SHP77 treated with DMSO at 0.1 percent for 48 hours (cell line): ENCODE measurements at places on chromosomes 3 and 15.

GRCh38 chr3:183754052-183754451 is 56.5 kb downstream of the YEATS2 start:
- DNase-seq, result no peak

- no peak for DNase-seq
Observed at GRCh38 chr15:51561271-51561670, 61.3 kb downstream of the DMXL2 start.

- no peak for DNase-seq
Observed at GRCh38 chr3:14433106-14433505, 30.7 kb downstream of the SLC6A6 start.

DNA sequence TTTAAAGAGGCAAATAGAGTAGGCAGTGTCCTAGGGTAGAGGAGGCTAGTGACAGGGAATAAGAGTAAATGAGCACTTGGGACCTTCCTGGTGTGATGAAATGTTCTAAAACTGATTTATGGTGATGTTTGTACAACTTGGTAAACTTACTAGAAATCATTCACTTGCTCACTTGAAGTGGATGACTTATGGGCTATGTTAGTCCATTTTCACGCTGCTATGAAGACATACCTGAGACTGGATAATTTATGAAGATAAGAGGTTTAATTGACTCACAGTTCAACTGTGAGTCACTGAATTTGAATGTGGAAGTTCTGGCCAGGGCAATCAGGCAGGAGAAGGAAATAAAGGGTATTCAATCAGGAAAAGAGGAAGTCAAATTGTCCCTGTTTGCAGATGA is 31.7 kb upstream of the DHX36 start:
- DNase-seq, result no peak

DNA sequence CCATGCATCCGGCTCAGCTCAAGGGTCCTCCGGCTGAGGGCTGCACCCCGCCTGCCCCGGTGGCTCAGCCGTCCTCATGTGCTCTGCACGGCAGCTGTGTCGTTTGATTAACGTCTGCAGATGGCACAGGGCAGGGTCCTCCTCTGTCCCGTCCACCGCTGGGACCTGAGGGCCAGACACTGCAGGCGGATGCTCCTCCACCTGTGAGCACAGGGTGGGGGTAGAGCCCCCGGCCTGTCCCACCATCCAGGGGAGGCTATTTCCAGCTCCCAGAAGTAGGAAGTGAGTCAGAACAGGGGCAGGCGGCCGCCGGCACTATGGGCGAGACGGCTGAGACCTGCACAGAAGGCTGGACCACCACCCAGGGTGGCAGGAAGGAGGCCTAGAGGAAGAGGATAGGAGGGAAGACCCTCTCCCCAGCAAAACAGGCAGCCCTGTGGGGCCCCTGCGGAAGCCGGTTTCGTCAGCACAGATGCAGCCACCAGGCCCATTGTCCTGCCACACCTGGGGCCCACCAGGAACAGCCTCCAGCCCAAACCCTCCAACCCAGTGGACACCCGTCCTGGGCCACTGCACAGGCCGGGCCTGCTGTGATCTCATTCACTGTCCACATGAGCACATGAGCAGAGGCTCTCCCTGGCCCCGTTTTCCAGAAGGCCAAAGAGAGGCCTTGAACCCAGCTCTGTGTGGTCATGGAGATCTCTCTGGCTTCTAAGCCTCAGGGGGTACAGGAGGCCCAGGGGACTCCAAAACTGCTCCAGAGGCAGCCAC is 12.6 kb upstream of the PLXND1 start:
- no peak for DNase-seq

- DNase-seq, result peak; percentile 45
Observed at GRCh38 chr3:112676659-112677234, 35.8 kb upstream of the CCDC80 start.

DNA sequence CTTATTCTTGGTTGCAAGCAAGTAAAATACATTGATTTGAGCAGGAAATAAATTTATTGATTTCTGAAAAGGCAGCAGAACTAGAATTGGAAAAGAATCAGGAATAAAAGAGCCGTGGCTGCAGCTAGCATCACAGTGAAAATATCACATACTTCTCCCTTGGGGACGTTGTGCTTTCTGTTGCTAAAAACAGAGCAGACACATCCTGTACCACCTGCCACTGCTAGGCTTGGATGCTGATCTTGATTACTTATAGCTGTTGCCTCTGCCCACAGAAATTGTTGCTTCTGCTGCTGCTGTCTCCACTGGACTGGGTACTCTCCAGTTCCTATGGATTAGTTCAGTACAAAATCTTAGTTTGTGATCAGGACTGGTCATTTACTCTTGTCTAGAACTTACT is 283.8 kb downstream of the C3orf38 start:
- DNase-seq, result peak; percentile 40

DNA sequence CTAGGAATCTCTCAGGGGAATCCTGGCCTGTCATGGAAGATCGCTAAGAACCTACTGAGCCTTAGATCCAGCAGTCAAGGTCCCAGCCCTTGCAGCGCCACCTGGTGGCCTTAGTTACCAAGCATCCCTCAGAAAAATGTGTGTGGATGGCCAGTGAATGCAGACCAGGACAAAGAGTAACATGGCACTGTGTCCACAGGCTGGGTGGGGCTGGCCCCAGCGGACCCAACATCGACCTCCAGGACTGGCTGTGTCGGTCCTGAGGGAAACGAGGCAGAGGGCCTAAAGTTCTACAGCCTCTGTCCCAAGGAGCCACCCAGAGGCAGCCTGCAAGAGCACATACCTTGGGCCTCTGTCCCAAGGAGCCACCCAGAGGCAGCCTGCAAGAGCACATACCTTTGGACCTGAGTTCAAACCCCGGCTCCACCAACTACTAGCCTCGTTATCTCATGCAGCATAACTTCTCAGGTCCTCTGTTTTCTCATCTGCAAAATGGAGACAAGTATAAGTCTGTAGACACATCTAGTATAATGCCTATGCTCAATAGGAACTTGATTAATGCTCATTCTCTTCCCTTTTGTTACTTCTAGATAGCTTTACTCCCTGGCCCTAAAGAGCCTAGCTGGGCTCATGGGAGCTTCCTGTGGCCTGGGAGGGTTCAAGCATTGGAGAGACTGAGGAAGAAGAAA is 57.5 kb upstream of the HERC1 start:
- peak; percentile 39 for DNase-seq

DNA sequence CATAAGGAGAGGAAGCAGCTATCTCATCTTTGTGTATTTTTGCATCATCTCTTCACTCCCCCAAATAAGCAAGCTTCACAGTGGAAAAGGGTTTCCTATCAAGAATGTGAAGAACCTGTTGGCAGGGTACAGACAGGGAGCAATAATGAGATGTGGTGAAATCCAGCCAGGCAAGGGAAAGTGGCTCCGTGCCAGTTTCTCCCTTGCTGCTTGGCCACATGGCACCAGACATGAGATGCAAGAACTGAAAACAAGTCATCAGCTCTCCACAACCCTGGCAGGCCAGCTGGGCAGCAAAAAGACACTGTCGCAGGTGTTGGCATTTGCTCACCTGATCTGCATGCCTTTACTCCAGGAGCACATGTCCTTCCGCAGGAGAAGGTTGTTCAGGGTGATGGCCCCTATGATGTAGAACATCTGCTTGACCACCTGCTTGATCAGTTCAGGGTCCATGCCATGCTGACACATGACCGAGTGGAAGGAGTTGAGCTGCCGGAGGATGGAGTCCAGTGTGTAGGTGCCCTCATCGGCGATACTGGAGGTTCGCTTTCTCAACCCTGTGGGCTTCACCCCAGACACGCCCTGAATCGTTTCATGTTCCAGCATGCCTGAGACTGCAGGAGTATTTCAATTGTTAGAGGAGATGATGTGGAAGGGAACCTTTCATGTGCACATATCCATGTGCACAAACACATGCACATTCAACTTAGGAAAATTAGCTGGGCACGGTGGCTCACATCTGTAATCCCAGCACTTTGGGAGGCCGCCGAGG is 23.3 kb upstream of the MYO5C start:
- no peak for DNase-seq

DNA sequence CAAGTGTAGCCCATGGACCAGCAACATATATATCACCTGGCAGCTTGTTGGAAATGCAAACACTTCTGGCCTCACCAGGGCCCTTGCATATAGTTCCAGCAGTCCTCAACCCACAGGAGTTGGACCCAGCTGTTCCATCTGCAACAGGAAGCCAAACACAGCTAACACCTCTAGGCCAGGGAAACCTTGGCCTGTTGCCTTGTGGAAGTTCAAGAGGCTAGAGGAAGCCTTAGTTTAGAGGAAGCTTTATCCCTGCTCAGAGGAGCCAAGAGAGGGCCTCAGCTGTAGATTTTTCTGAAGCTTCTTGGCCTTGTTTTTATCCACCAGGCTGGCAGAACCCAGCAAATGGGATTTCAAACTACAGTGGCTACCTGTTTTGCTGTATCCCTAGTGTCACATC is 11.4 kb downstream of the FHIT start:
- peak; percentile 58 for DNase-seq

GRCh38 chr3:180352261-180352660 is 249.7 kb upstream of the TTC14 start:
- DNase-seq, result no peak

GRCh38 chr3:120355486-120355885 is 6.3 kb upstream of the LRRC58 start:
- no peak for DNase-seq

DNA sequence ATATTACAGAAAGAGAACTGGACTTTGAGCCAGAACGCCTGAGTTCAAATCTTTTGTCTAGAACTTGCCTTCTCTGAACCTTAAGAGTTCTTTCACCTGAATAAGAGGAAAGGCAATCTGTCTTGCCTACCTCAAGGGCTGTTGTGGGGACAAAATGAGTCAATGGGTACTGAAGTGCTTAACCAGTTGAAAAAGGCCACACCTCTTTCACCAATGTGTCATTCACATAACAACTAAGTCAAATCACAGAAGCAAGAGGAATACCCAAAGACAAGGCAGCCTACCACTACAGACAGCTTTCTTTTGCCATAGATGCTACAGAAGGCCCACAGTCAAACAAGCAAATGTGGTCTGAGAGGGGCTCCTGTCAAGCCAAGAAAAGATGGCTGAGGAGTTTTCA is 39.7 kb downstream of the NBEAL2 start:
- no peak for DNase-seq

DNA sequence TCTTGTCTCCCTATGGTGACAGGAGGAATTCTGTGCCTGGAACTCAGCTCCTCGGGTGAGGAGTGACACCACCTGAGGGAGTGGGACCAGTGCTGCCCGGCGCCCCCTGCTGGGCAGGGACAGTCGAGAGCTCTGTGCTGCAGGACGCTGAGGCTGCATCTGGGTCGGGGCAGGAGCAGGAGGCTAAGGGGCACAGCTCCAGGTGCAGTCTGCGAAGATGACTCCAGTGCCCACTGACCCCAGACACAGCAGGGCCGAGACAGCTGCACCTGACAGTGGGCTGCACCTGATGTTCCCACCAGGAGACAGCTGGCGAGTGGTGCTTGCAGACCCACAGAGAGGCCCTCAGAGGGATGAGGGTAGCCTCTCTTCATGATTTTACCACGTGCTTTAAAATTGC is 152.9 kb downstream of the ATP10A start:
- DNase-seq, result no peak

DNA sequence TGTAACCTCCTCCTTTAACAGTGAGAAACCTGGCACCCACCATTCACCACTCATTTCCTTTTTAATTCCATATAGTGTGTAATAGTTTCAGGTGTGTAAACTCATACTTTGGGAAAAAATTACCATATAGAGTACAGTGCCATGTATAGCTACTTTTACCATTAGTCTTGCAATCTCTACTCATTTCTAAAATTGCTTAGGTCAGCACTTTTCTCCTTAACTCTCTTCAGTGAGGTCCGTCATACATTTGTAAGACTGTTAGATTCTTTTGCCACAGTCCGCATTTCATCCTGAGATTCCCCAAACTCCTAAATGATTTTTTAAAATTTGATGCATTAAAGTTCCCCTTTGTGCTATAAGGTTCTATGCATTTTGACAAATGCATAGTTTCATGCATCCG is 238.3 kb upstream of the ATP10A start:
- no peak for DNase-seq

DNA sequence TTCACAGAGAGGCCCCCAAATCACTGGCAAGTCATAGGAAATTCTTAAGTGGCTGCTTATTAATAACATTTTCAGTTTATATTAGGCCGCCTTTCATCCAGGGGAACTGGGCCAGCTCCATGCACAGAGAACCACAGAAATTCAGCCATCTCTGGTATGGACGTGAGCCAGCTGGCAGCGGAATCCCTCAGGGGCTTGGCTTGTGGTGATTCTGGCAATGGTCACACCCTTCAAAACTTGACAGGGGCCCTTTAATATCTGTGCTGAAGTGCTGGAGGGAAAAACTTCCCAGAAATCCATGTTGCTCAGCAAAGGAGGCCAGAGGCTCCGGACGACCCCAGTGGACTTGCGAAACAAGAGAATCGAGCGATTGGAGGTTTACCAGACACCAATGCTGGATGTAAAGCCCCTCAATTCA is 11.3 kb downstream of the PRICKLE2 start:
- DNase-seq, result no peak

DNA sequence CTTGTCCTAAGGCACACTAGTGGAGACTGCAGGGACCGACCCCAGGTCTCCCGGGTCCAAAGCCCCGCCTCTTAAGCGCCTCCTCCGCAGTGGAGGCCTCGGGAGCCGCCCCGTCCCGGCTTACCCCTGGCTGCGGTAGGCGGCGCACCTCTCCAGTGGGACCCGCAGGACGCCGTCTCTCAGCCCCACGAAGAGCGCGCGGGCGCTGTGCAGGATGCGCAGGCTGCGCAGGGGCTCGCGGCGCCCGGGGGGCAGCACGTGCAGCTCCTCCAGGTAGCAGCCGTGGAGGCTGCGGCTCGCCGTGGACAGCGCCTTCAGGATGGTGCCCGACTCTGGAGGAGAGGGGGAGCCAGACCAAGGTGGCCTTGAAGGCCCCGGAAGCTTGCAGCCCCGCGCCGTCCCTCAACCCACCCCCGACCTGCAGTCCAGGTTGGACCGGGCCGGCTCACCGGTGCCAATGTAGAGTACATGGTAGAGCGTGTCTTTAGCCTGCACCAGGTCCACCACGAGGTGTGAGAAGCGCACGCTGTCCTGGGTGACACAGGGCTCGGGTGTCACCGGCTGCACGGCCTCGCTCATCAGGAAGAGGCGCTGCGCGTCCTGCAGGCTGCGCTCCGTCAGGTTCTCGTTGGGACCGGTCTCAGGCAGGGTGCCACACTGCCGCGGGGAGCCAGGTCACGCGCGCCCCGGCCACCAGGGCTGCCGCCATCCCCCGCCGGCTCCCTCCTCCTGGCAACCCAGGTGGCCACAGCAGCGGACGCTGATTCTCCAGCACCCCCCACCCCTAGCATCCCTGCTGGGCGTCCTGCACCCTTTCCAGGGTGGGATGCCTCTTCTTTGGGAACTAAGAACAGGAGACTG is 105.5 kb downstream of the SEMA5B start:
- DNase-seq, result no peak

DNA sequence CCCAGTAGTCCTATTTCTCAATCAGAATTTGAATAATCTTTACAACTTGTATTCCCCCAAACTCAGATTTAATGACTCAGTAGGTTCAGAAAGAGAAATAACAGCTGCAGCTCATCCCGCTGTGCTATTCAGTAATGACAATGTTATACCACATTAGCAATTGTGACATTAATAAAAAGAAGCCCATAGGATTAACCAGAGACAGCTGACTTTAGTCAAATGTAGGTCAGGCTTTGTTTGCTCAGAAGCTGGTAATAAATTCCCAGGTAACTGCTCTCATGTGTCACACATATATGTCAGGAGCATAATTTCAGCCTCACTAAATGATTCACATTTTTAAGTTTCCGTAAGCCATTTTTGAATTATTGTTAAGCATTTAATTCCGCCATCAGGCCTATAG is 222.0 kb upstream of the UBE2E2 start:
- DNase-seq, result no peak

- no peak for DNase-seq
Observed at GRCh38 chr3:50657407-50657806, 17.3 kb upstream of the DOCK3 start.
